H4 (cell line): ENCODE measurements at places on chromosomes 16 and 17. TPM values are rescaled to one million over a fixed set of nuclear protein-coding genes. Genes with fewer than 3 reads are reported as not detected.

The DRC3 gene
- total RNA-seq: 1.4 TPM in 1 of 2 replicates, not detected in the other

The C16orf74 gene
- total RNA-seq: 4.7 and 5.8 TPM in 2 replicates

The IRX5 gene
- 0.72 and 3.5 TPM in 2 replicates for total RNA-seq

- DNase-seq: no peak
These were observed 22.9 kb downstream of the SLFN12L start for GRCh38 chr17:35514564-35514963.

DNA sequence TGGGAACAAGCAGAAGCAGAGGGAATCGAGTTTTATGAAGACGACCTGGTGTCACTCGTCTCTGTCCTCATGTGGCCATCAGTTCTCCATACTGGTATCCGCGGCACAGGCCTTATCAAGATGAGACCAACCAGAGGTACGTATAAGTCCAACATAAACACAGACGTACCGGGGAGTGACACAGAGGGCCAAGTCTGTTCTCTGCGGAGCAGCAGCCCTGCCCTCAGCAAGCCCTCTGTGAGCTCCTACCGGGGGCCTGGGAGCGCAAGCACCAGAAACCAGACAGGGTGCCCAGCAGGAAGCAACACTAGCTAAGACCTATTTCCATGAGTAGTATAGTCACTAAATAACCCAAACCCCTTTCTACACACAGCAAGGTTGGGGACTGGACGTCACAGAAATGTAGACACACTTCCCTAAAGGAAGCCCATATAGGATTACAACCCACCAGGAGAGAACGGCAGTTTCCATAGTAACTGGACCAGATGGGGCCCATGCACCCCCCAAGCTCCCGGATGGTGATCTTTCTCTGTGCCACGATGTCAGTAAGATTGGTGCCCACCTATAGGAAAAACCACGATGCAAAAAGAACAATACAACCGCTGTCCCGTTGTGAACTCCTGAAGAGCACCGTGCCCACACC lies 911 bp downstream of the ARL16 start:
- no peak for DNase-seq

DNA sequence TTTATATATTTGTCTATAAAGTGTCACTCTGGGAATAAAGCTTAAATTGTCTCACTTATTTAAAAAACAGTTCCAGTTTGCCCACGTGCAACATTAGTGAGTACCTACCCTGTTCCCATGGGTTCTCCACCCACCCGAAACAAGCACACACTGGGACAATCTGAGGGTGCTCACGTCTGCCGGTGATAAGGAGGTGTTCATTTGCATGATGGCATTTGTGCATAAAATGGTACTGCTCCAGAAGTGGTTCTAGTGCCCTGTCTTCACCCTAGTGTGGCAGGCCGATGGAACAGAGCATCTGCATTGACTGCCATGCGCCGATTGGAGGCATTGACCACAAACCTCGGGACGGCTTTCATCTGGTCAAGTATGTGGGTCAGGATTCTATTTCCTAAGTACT lies 35.6 kb upstream of the ENDOV start:
- DNase-seq: no peak

DNA sequence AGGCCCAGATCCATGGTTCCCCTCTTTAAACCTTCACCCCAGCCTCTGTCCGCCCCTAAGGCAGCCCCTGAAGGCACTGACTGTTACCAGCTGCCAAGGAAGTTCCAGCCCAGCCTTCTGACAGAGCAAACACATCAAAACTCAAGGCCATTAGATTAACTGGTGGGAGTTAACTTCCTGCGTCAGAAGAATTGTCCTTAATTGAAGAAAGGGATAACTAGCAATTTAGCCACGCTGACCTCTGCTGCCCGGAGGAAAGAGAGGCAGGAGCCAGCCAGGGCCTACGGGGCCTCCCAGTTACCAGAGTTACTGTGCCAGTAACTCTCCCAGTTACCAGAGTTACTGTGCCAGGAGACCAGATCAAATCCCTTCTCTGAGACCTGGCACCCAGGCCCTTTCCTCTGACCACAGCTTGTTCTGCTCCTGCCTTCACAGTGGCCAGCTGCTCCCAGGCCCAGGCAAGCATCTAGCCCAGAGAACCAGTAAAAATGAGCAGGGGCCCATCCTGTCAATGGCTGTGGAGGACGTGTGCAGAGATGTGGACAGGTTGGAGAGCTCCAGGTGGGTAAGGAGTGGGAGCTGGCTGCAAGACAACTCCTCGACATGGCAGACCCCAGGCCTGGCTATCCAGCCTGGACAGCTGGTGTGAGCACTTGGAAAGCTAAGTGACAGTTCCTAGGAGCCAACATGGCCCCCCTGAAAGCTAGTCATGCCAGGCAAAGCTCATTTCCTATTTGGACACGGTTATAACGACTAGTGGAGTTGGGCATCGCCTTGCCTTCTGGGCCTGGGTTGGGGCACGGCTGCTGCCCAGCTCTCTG lies 2.8 kb upstream of the PITPNM3 start:
- DNase-seq: no peak

GRCh38 chr16:16015849-16016248 lies 66.4 kb downstream of the ABCC1 start:
- no peak for DNase-seq

DNA sequence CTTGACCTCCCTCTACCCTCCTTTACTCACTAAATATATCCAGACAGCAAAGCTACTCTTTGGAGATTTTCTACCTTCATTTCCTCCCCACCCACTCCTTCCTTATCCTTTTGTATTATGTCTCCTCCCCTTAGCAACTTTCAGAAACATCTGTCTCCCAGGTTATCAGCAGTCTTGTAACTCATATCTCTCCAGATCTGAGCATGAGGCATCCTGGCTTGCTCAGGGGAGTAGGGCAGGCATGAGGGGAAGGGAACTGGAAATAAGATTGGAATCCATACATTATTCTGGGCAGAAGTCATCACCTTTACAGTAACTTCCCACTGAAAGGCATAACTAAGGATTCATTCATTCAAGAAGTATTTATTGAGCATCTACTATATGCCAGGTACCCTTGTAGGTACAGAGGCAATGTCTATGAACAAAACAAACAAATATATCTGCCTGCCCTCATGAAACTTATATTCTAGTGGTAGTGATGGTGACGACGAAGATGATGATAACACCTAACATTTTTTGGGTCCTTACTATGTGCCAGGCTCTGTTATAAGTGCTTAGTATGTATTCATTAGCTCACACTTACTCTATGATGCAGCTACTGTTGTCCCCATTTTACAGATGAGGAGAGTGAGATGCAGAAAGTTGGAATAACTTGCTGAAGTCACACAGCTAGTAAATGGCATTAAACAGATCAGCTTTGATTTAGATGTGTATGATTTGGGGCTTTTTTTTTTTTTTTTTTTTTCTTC lies 123.9 kb upstream of the CACNG3 start:
- DNase-seq: no peak

DNA sequence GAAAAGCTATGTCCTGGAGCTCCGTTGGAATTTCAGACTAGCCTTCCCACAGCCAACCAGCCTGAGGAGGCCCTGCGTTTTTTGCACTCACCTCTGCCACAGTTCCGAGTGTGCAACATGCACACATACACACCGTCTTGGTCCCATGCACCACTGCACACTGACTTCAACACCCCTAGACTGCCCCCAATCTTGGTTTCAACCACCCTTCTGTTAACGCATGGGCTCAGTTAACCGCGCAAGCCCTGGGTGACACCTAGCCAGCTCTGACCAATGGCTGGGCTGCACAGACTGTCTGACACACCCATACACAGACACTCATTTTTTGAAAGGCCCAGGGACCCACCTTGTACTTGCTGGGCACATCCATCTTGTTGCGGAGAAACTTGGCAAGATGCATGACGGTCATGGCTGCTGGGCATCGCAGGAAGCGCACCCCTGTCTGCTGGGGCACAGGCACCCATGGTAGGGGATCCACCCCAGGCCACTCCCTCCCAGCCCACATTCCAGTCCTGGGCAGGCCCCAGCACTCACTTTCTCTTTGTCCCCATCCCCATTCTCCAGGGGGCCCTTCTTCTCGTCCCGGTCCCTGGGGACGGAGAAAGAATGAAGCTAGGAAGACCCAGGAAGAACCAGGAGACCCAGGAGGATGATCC lies 8.0 kb downstream of the CISD3 start:
- no peak for DNase-seq
